ENCODE measurements at places on chromosomes 13 and 19.

DNA sequence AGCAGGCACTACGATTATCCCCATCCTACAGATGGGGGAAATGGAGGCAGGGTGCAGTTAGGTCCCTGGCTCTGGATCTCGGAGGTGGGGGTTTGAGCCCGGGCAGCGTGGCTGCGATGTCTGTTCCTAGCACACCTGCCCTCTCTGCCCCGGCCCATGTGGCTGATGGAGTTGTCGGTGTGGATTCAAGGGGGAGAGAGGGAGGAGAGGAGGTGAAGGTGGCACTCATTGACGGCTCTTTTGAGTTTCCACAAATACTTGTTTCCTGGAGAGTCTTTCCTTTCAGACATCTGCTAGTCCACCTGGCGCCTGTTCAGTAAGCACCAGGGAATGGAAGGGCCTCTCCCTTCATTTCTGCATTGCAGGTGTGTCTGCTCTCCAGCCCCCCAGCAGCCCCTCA, 69.9 kb downstream of the ARHGEF18 start:
- DNase-seq = no peak

DNA sequence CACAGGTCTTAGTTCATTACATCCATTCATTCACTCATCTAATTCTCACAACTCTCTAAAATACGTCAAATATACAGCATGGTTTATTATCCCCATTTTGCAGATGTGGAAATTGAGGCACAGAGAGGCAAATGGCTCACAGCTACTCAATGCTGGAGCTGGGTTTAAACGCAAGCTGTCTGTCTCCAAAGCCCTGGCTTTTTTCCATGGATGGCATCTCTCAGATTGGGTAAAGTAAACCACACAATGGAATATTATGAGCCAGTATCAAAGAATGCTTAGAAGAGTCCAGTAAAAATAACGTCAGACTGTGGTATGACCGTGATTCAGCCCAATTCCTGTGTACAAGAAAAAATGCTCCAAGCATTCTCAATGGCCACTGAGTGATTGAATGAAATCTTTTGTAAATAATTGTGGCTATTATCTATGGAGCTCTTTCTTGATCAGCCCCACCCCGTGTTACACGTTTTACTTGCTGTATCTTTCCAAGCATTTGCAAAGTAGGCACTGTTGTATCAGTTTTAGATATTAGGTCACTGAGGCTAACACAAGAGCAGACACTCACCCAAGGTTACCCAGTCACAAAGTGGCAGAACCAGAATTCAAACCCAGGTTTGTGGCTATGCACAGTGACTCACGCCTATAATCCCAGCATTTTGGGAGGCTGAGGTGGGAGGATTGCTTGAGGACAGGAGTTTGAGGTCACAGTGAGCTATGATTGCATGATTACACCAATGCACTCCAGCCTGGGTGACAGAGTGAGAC, 5.5 kb upstream of the ACP7 start:
- no peak for DNase-seq

GRCh38 chr19:19531951-19532805, 3.5 kb downstream of the YJEFN3 start:
- peak; percentile 92 for DNase-seq

GRCh38 chr13:87259479-87260083, 411.6 kb upstream of the SLITRK5 start:
- no peak for DNase-seq

GRCh38 chr19:16229322-16229641, 31.6 kb downstream of the AP1M1 start:
- DNase-seq = no peak

Measured in stimulated activated effector memory CD8-positive, alpha-beta T cell treated with anti-CD3 and anti-CD28 coated beads, Interleukin-12 subunit alpha, Interleukin-12 subunit beta, amount 100 ng/mL, for 72 hours (primary cell).